ENCODE measurements at places on chromosomes 2 and 18. TPM values are rescaled to one million over a fixed set of nuclear protein-coding genes. Genes with fewer than 3 reads are reported as not detected.

DNA sequence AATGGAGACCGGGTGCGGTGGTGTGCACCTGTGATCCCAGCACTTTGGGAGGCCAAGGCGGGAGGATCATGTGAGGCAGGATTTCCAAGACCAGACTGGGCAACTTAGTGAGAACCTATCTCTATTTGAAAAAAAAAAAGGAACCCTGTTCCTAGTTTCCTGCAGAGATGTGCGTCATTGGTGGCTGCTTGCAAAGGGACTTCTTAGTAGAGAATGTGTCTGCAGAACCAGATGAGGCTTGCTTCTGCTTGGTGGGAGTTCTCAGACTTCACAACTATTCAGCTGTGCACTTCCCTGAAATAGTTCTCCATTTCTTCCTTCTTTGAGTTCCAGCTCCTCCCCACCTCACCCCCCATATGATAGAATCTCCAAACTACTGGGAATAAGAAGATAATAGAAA, 22.3 kb downstream of the ZCCHC2 start:
- no peak for DNase-seq

DNA sequence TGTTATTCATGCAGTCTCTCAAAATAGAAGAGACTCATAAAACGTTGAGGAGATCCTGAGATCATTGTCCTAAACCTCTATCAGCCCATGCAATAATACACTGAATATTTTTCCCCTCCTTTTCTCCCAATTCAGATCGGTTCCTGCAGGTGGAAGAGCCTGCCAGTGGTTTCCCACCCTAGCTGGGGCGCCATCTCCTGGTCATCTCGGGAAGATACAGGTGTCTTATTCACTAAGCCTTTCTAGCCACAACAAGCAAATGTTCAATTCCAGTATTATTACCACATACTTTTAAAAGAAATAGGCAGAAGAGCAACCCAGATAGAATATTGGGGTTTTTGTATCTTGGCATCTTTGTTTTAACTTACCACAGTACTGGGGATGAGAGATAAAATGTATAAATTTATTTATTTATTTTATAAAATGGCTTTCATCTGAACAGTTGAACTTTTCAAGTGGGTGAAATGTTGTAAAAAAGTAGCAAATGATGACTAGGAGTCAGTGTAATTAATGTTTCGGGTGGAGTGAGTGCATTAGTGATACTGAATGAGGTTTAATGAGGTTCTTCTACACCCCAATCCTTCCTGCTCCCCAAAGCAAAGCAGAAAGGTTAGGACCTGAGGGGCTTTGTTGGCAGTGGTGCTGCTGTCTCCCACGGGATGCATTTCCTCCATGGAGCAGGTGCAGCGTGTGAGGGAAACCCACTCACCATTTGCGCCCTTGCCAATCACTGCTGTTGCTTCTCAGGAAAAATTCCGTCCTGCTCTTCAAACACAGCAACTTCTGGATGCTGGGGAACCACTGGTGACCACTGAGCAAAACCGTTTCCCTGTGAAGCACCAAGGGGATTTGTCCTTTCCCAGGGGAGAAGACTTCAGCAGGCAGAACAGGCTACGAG, 147.1 kb upstream of the FHL2 start:
- DNase-seq = peak; percentile 70

GRCh38 chr2:42754021-42754775, 9.7 kb downstream of the OXER1 start:
- no peak for DNase-seq

- DNase-seq = no peak
Measured at GRCh38 chr2:74414881-74415761, 6.3 kb downstream of the C2orf81 start.

Gene SLC4A5
- total RNA-seq = 2.2 TPM

GRCh38 chr2:30385327-30385726, 61.7 kb upstream of the LCLAT1 start:
- peak; percentile 64 for DNase-seq

Gene ABCG8
- 0.12 TPM for total RNA-seq

DNA sequence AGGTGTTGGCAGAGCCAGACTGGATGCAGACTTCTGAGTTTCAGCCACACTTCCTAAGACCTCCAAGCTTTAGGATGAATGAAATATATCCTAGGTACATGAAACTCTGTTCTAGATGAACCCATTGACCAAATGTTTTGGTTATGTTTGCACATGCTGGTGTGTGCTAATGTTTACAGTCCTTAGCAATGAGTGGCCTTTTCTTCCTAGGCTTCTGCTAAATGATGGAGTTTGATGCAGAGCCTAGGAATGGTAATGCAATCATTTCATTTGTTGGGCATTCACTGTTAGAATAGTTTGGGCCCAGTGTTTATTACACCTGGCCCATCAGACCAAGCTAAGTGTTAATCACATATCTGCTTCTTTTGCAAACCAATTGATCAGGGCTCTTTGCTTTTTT, 464.7 kb downstream of the MEIS1 start:
- DNase-seq = no peak

DNA sequence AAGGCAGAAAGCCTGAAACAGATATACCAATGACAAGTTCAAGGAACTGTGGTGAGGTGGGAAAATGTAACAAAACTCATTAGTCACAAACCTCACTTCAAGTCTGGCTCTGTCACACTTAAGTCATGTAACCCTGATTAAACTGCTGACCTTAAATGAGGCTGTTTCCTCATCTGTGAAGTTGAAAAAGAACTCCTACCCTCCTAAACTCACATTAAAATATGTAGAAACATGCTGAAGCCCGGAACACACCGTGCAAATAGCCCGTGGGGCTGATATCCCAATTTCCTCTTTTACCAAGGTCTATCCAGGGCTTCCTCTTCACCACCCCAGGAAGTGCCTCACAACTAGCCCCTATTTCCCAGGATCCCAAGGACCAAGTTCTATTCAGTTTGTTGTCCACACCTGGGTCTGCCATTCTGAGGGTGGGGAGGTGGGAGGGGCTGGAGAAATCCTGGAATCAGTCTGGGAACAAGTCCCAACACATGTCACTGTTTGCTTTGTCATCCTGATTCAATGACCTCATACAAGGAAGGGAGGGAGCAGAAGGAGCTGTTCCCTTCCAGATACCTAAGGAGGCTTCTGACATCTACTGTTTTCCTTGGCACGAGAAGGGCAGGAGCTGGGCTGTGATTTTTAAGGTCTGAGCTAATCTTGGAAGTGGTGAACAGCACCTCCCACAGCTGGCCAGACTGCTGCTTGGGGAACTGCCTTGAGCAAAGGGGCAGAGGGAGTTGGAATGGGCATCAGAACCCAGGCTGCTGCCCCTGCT, 42.3 kb downstream of the SLC4A1AP start:
- DNase-seq = peak; percentile 54

Gene BOLL
- not detected for total RNA-seq

DNA sequence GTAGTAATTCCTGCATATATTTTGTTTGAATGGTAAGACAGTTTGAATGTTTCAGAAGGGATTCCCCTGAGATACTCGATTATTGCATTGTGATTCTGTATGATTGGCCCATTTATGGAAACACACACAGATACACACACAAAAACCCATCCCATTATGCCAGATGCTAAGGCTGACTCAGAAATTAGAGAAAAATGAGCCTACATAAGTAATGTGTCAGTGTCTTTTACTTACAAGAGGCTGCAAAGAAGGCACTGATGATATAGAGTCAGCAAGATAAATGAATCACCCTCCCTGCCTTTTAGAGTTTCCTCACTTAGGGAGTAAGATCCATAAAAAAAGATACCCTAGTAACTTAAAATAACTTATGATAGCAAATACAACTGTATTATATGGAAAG, 1481.1 kb upstream of the ACVR2A start:
- DNase-seq = no peak

Gene BZW1
- total RNA-seq = 325 TPM

Gene GATA6
- total RNA-seq = 124 TPM

GRCh38 chr2:126792993-126793392, 105.7 kb upstream of the TEX51 start:
- no peak for DNase-seq

Gene DHRS9
- not detected for total RNA-seq

Gene ANKRD30B
- total RNA-seq = 0.44 TPM

GRCh38 chr2:78890935-78891334, 134.6 kb upstream of the REG3G start:
- no peak for DNase-seq

DNA sequence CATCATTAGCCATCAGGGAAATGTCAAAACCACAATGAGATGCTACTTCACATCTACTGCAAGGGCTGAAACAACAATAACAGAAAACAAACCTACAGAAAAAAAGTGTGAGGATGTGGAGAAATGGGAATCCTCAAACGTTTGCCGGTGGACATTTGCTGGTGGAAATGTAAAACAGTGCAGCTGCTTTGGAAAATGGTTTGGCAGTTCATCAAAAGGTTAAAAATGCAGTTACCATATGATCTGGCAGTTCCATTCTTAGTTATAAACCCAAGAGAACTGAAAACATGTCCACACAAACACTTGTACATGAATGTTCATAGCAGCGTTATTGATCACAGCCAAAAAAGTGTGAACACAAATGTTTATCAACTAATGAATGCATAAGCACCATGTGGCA, 44.2 kb downstream of the PROC start:
- DNase-seq = no peak

GRCh38 chr2:84477886-84478285, 18.8 kb upstream of the SUCLG1 start:
- no peak for DNase-seq

Gene OSBPL6
- 1.5 TPM for total RNA-seq

- DNase-seq = peak; percentile 54
Measured at GRCh38 chr2:222864296-222864695, 3.5 kb downstream of the ACSL3 start.

Gene COL5A2
- 244 TPM for total RNA-seq

- DNase-seq = no peak
Measured at GRCh38 chr2:205744074-205744591, 61.8 kb downstream of the NRP2 start.

DNA sequence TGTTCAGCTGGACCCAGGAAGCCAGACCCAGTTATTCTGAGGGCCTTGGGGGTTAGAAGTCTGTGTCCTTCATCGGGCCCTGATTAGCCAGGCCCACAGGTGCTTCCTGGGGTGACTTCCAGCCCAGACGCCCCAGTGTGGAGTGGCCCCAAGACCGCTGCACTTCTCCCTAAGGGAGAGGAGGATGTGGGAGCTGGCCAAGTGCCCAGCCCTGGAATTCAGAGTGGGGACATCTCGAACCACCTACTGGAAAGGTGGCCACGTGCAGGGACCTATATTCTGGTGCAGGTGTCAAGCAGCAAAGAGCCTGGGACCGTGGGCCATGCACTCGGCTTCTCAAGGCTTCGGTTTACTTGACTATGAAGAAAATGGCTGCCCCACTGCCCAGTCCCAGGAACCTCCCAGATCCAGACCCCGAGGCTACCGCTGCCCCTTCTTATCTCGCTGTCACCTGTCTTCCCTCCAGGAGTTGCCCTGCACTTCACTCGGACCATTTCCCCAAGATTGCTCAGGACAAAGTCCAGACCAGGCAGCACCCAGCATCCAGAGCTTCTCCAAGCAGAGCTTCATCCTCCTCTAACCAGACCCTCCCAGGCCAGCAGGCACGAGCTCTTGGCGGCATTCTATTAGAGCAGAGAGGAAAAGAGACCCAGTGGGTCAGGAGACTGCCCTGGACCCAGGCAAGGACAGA, 142.8 kb upstream of the ID2 start:
- DNase-seq = no peak

Gene RMND5A
- total RNA-seq = 59.9 TPM

- no peak for DNase-seq
Measured at GRCh38 chr2:105397025-105397722, 1.7 kb downstream of the FHL2 start.

- no peak for DNase-seq
Measured at GRCh38 chr2:54952425-54952824, 97.8 kb downstream of the RTN4 start.

- no peak for DNase-seq
Measured at GRCh38 chr2:36395866-36396265, 40.3 kb downstream of the CRIM1 start.

DNA sequence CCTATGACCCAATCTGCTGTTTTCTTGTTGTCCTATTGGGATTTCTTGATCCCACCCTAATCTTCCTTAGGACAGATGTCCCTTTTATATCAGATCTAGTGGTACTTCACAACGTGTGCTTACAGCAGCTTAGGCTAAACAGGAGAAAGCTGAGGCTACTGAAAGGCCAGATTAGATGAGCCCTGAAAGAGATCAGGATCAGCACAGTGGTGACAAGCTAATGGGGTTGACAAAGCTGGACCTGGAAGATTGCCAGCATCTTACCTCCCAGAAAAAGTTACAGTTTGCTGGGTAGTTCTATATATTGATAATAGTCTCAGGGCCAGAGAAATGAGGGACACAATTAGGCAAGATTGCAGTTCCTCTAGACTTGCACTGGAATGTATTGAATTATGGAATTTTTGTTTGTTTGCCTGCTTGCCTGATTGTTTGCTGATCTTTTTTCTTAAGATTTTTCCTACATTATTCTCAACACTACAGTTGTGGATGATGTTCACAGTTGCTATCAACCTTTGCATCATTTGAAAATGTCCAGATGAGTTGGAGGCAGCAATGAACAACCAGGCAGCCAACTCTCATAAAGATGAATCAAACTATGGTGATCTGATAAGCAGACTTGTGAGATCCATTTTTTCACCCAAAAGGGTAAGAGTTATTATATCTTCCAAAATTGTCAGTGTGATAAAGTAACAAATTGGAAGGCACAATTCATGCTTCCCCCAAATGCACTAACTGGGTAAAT, 49.1 kb upstream of the PIK3C3 start:
- no peak for DNase-seq

DNA sequence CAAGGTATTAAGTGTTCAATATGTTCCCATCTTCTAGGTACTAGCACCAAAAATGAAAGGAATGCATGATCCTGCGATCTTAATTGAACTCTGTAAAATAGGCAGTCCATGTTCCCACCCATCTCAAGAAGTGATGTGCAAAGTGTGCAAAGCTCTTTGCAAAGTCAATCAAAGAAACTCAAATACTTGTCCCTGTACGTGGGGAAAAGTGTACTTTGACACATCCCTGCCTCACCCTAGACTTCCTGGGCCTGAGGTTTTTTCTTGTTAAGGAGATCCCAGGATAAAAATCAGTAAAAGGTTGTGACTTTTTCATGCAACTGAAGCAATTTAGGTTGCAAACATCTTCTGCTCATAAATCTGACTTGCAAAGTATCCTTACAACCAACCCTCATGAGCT, 25.3 kb downstream of the HNRNPA3 start:
- DNase-seq = no peak

Gene ACKR3
- total RNA-seq = 3.9 TPM

Gene ARHGAP28
- total RNA-seq = 118 TPM

- no peak for DNase-seq
Measured at GRCh38 chr18:58758046-58758445, 86.8 kb downstream of the MALT1 start.

- DNase-seq = no peak
Measured at GRCh38 chr2:38147333-38148121, 71.6 kb upstream of the CYP1B1 start.

DNA sequence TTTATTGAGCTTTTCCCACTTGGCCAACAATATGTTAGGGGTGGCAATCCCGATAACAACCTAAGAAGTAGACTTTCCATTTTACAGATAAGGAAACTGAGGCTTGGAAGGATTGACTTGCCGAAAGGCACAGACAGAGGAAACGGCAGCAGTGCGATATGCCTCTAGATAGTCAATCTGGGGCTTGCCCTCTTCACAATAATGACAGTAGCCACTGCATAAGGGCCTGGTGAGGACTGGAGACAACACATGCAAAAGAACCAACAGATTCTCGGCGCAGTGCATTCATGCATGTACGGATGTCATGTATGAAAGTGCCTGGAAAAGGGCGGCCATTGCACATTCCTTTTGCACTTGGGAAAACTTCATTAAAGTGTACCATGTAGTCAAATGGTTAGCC, 811.2 kb downstream of the RNF144A start:
- DNase-seq = no peak

Gene PKDCC
- 339 TPM for total RNA-seq

All from Caco-2 (cell line).